Dermis lymphatic vessel endothelial cell (primary cell): ENCODE measurements at places on chromosomes 2 and 18. TPM values are rescaled to one million over a fixed set of nuclear protein-coding genes. Genes with fewer than 3 reads are reported as not detected.

Gene COL4A4
- total RNA-seq = under 0.01 TPM in 2 replicates

Gene RAB12
- 48.4 and 51.4 TPM in 2 replicates for total RNA-seq

Gene MAL
- not detected in 2 replicates for total RNA-seq

Gene PDCD1
- under 0.01 TPM in 1 of 2 replicates, not detected in the other for total RNA-seq

Gene LOXHD1
- total RNA-seq = 0.11 and 0.26 TPM in 2 replicates

Gene SGO2
- total RNA-seq = 1.6 and 2.3 TPM in 2 replicates

Gene SERPINB10
- total RNA-seq = not detected in 2 replicates

Gene CHRND
- total RNA-seq = not detected in 2 replicates

Gene LAMA3
- total RNA-seq = 4.8 and 13.4 TPM in 2 replicates

Gene DYSF
- total RNA-seq = 34.2 and 48.6 TPM in 2 replicates

Gene CRYGC
- not detected in 2 replicates for total RNA-seq

Gene MC4R
- not detected in 2 replicates for total RNA-seq
